AG08396 (cell line): ENCODE measurements at places on chromosomes 5 and 9.

- no peak for DNase-seq
Observed at GRCh38 chr9:2493109-2493508, 128.5 kb upstream of the VLDLR start.

- DNase-seq: peak; percentile 72
Observed at GRCh38 chr5:91101600-91102379, 281.3 kb downstream of the ARRDC3 start.

- DNase-seq: peak; percentile 82
Observed at GRCh38 chr9:35844628-35845270, 15.7 kb downstream of the TMEM8B start.

- no peak for DNase-seq
Observed at GRCh38 chr5:78819166-78819565, 165.9 kb downstream of the ARSB start.

- DNase-seq: no peak
Observed at GRCh38 chr5:84016085-84016484, 295.4 kb upstream of the HAPLN1 start.

GRCh38 chr5:132812781-132813598 lies at the start of gene SOWAHA:
SOWAHA (plus strand) TSS chr5:132813302; CDS start chr5:132813622, 320 bp downstream.
- no peak for DNase-seq

- no peak for DNase-seq
Observed at GRCh38 chr9:90839183-90839728, 37.6 kb downstream of the SYK start.

DNA sequence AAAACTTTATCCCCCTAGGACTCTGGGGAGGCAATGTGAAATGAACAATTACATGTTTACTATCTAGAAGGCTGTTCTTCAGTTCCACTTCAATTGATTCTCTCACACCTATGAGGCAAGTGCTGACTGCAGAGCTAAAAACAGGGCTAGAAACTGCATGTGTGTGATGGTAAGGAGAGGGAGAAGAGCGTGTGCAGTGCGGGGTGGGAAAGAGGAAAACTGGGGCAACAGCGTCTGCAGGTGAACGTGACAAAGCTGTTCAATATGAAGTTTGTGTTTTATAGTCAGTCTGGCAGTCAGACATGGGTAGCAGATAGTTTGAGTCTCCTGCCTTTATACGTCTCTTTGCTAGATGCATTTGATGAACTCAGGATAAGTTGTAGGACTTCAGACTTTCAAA lies 6.6 kb upstream of the COMMD10 start:
- no peak for DNase-seq

DNA sequence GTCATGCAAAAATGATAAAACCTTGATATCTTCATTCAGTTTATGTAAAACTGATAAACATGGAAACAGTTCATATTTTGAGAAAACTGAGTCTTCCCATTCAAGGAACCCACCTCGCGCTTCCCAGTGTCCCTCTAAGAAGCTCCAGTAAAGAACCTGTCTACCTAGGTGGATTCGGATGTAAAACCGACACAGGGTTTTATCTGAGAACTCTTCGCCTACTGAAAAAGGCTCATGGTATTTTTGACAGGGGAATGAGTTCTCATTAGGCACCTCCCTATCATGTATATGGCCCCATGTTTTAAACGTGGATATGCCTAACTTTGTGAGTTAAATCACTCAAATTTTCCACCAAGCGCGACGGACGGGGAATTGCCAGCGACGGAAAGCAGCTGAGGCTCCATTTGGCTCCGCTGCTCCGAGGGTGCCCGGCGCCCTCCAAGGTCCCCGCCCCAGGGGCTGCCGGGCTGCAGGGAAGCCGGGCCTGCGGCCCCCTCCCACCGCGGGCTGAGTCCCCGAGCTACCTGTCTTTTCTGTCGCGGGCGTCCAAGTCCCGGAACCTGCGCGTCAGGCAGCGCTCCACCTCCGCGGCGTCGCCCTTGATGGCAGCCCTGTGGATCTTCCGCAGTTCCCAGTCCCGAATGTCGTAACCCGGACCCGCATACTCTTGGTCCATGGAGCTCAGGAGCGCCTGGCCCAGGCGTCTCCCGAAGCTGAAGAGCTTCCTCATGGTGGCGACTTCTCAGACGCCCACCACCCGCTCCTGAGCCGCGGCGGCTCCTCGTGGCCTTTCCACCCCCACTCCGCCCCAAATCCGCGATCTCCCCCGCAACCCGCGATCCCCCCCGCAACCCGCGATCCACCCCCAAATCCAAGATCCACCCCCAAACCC lies 594 bp downstream of the ANKRD18A start:
- DNase-seq: no peak

GRCh38 chr5:40906351-40906751 lies 2.9 kb upstream of the C7 start:
- DNase-seq: no peak

GRCh38 chr9:33884856-33885701 lies 68.1 kb downstream of the UBE2R2 start:
- DNase-seq: no peak
